ENCODE measurements at places on chromosomes 1 and 21.
A peak's percentile ranks its signal among the peaks of the same experiment; 100 is the strongest.

- no peaks in the 10 kb centered on the region for H3K36me3 ChIP-seq
- no peaks in the 10 kb centered on the region for H3K27me3 ChIP-seq
- DNase-seq = no peak
These were observed 153.1 kb upstream of the CXADR start for GRCh38 chr21:17359781-17360180.

- no peaks in the 10 kb centered on the region for H3K27me3 ChIP-seq
- no peaks in the 10 kb centered on the region for H3K4me1 ChIP-seq
- no peak overlapping the region for H3K27ac ChIP-seq
- H3K4me3 ChIP-seq = no peak overlapping the region
- H3K36me3 ChIP-seq = no peaks in the 10 kb centered on the region
These were observed 136.1 kb downstream of the TGFBR3 start for GRCh38 chr1:91749788-91750231.

DNA sequence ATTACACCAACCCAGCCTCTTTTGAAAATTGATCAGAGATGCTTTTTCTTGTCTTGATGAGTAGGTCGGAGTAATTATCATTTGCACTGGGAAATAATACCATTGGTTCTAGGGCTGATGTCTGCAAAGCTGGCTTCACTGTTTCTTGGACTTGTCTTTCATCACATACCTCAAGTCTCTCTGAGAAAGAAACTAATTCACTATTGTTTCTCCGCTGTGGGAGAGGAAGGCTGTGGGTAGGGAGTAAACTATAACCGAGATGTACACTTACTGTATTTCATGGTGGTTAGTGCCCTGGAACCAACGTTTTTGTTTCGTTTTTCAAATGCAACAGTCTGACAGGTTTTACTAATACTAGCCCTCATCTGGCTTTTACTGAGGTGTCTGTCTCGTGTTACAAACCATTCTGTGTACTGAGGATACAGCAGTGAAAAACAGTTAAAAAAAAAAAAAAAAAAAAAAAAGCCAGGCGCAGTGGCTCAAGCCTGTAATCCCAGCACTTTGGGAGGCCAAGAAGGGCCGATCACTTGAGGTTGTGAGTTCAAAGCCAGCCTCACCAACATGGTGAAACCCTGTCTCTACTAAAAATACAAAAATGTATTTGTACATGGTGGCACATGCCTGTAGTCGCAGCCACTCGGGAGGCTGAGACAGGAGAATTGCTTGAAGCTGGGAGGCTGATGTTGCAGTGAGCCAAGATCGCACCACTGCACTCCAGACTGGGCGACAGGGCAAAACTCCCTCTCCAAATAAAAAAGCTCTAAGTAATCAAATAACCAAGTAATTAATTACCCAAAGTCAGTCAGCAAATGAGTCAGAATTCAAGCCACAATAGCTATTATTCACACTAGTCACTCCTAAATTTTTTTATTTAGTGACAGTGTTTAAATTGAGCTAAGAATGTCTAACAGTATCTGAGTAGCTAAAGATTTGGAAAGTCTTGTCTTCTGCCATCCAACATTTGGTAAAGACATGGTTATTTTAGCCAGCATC, 23.3 kb downstream of the TOMM20 start:
- no peaks in the 10 kb centered on the region for H3K27me3 ChIP-seq
- peaks cover 25% of the 10 kb centered on the region for H3K4me1 ChIP-seq
- DNase-seq = no peak
- peak overlapping the region; percentile 14 for H3K27ac ChIP-seq
- peak overlapping the region; percentile 67 for H3K4me3 ChIP-seq

DNA sequence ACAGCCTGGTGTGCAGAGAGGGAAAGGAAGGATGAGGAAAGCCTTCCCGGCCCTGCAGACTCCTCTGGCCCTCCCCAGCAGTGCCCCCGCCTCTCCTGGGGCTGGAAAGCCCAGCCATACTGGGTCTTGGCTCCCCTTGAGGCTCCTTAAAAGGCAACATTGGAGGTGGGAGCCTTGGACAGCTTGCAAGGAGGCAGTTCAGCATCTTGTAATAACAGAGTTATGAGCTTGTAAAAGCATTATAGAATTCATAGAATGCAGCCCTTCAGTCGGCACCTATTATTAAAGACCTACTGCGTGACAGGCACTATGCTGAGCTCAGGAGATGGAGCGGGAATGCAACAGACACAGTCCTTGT, 4.2 kb downstream of the TINAGL1 start:
- DNase-seq = no peak
- H3K27ac ChIP-seq = no peak overlapping the region
- no peaks in the 10 kb centered on the region for H3K36me3 ChIP-seq
- H3K4me1 ChIP-seq = no peaks in the 10 kb centered on the region

DNA sequence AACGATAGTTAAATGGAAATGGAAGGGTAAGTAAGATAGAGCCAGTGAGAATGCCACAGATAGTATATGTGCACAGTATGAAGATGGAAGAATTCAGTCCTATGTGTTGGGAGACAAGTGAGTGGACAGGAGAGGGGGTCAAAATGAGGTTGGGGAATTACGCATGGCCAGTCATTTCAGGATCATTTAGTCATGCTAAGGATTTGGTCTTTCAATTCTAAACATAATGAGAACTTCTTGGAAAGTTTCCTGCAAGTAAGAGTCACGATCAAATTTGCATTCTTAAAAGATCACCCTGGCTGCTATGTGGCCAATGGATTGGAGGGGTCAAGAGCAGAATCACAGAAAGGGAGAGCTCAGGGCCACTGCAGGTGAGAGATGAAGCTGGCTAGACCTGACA, 64.0 kb upstream of the KCNK2 start:
- no peak for DNase-seq
- no peaks in the 10 kb centered on the region for H3K36me3 ChIP-seq
- no peaks in the 10 kb centered on the region for H3K27me3 ChIP-seq
- H3K4me3 ChIP-seq = no peak overlapping the region
- no peak overlapping the region for H3K27ac ChIP-seq

DNA sequence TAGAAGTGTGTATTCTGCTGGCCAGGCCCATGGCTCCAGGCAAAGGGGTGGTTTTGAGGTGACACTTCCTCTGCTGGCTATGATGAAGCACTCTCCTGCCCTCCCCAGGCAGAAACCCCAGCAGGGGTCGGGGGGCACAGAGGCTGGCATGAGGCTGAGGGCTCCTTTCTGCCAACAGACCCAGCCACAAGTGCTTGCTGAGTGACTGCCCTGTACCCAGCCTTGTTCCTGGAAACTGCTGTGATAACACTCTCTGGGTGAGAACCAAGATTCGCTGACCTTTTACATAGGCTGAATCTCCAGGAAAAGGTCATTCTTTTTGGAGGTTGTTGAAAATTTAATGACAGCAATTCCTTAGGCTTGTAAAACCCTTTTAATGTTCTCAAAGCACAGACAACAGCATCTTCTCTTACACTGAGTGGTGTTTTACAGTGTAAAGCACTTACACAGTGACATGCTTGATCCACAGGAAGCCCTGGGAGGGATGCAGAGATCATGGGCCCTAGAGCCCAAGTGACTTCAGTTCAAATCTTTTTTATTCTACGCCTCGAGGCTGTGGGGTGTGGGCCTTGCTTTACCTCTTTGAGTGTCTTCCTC, 155.5 kb upstream of the FGGY start:
- H3K4me1 ChIP-seq = peaks cover 45% of the 10 kb centered on the region
- no peak overlapping the region for H3K4me3 ChIP-seq

DNA sequence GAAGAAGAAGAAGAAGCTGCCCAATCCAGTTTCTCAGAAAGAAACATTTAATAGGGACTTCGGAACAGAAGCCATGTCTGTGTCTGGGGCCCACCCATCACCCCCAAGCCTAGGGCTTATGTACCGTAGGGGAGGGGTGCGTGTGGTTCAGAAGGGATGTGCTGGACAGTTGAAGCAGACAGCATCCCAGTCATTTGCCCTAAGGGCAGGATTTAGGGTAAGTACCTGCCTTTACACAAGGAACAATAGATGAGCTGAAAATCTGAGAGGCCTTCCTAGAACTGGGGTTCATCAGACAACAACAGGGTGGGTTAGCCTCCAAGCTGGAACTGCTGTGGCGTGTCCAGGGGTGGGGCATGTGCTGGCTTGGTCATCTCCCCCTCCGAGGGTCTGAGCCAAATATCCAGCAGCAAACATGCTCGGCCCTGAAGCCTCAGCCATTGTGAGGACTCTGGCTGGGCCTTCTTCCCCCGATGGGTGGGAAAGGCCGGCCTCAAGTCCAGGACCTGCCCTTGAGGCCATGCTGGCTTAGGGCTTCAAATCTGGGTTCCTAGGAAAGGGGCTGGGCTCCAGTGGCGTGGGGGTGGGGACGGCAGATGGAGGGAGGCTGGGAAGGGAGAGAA, 12.1 kb downstream of the CSTB start:
- no peak for DNase-seq
- H3K27me3 ChIP-seq = peaks cover 2% of the 10 kb centered on the region

GRCh38 chr1:180567654-180568053, 8.9 kb downstream of the OVAAL start:
- H3K4me3 ChIP-seq = no peak overlapping the region
- H3K4me1 ChIP-seq = no peaks in the 10 kb centered on the region
- no peak for DNase-seq
- H3K27me3 ChIP-seq = peaks cover 14% of the 10 kb centered on the region
- H3K36me3 ChIP-seq = no peaks in the 10 kb centered on the region

- DNase-seq = no peak
- H3K27me3 ChIP-seq = no peaks in the 10 kb centered on the region
- no peaks in the 10 kb centered on the region for H3K36me3 ChIP-seq
These were observed 256.8 kb downstream of the DISC1 start for GRCh38 chr1:231883382-231883781.
